Stimulated activated CD4-positive, alpha-beta T cell treated with anti-CD3 and anti-CD28 coated beads, Interleukin-4, amount 100 ng/mL, for 1 hour (primary cell): ENCODE measurements at places on chromosomes 16 and 17.

GRCh38 chr16:15775209-15775608 lies 81.6 kb downstream of the MYH11 start:
- DNase-seq = no peak

DNA sequence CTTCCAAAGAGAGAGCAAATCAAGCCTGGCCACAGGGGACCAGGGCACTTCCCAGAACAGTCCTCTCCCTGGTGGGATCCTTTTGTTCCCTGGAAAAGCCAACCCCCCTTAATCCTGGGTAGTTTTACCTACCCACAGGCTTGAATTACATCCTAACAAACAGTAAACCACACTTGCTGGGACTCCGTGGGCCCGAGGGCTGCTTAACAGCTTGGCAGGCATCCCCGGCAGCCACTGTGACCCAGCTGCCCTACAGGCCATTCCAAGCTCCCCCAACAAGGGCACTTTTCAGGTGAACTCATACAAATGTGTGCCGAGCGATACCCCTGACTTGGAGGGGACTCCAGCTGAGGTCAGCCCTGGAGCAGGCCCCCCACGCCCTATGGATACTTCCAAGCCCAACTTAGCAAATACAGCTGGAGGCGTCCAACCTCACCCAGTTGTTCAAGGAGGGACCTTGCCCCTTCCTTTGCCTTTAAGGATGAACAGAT lies 26.4 kb downstream of the ADCY9 start:
- DNase-seq = no peak

DNA sequence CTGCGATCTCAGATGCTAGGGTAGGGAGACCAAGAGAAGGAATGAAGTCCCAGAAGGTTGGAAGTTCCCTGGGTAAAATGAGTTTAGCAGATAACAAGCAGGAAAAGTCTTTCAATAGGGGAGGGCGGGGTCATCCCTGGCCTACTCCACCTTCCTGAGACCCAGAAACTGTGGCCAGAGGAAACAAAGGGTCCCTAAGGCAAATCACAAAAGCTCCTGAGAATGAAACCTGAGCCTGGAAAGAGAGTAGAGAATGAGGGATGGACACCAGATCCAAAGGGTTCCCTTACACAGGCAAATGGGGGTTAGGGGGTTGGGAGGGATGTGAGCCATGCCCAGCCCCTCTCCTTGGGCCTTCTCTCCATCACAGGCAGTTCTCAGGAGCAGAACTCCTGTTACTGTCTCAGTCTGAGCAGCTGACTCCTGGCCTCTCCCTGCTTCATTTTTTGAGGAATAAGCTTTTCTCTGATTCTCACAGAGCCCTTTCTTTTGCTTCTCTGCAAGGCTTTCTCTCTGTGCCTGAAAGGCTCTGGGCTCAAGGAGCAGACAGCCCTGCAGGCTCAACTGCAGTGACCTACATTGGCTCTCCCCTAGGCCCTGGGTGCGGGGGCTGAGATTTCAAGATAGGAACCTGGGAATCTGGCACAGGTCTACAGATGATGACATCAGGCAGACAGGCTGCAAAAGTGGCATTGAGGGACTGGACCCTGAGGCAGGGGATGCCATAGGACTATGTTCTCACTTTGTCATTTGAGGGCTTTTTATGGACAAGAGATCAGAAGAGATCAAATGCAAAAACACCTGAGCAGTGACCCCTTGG lies 9.8 kb upstream of the NR1D1 start:
- no peak for DNase-seq

- DNase-seq = no peak
Observed at GRCh38 chr16:27085182-27085581, 18.5 kb downstream of the C16orf82 start.

GRCh38 chr17:77177002-77177741 lies 36.4 kb downstream of the SEC14L1 start:
- no peak for DNase-seq

GRCh38 chr17:22090263-22090935 lies 398.1 kb downstream of the KCNJ18 start:
- DNase-seq = no peak

DNA sequence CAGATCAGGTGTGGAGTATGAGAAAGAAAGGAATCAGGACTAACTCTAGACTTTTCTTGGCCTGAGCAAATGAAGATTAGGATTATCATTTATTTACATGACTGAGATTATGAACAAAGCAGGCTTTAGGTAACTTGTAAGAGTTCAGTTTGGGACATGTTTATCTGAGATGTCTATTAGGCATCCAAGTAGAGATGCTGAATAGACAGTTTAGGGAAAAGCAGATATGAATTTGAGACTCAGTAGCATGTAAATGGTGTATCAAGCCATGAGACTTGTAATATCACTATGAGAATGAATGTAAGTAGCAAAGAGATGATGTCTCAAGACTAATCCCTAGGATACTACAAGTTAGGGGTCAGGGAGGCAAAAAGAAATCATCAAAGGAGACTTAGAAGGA lies 8.6 kb upstream of the HS3ST2 start:
- DNase-seq = no peak

DNA sequence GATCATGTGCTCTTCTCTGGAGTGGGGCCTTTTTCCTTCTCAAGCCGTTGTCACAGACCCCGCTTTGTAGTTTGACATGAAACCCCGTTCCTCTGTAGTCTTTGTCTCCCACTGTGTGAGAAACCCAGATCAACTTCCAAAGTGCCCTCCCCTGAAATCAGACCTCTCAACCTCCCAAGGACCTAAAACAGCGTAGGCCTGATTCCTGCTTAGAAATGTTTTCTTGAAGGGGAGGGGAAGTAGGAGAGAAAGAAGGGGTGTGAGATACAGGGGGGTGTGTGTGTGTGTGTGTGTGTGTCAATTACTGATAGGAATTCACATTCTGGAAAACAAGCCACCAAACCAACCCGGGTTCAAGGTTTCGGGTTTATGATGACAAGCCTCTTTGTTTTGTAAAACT lies 1.4 kb downstream of the UBE2O start:
- no peak for DNase-seq

DNA sequence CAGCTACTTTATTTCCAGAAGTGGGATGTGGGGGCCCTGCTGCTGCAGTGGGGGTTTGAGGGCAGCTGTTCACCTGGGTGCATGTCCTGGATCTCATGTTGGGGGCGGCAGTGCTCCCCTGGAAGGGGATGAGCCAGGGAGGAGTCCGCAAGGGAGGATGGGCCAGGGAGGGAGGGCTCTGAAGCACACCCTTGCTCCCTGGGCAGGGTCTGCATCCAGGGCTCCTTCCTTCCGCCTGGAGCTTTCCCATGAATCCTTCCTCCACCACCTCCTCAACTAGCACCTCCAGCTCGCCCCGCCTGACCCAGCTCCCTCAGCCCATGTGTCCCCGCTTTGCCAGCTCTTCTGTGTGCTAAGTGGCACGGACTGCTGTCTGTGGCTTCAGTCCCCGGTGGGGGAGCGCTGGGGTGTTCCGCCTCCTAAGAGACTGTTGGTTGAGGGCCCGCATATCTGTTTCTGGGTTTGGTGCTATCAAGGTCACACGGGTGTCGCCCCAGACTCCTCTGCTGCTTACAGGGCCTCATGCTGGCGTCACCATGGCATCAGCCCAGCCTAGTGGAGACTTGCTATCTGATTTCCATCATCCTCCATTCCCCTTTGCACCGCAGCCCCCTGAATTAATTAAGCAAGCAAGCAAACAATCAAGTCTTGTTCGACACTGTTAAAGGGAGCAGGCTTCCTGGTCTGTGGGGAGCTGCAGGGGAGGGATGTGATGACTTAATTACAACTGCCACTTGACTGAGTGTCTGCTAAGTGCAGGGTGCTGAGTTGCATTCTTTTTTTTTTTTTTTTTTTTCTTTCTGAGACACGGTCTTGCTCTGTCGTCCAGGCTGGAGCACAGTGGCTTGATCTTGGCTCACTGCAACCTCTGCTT lies 71.8 kb downstream of the PRKCA start:
- peak; percentile 23 for DNase-seq

GRCh38 chr17:63434951-63435571 lies 11.0 kb downstream of the CYB561 start:
- no peak for DNase-seq

DNA sequence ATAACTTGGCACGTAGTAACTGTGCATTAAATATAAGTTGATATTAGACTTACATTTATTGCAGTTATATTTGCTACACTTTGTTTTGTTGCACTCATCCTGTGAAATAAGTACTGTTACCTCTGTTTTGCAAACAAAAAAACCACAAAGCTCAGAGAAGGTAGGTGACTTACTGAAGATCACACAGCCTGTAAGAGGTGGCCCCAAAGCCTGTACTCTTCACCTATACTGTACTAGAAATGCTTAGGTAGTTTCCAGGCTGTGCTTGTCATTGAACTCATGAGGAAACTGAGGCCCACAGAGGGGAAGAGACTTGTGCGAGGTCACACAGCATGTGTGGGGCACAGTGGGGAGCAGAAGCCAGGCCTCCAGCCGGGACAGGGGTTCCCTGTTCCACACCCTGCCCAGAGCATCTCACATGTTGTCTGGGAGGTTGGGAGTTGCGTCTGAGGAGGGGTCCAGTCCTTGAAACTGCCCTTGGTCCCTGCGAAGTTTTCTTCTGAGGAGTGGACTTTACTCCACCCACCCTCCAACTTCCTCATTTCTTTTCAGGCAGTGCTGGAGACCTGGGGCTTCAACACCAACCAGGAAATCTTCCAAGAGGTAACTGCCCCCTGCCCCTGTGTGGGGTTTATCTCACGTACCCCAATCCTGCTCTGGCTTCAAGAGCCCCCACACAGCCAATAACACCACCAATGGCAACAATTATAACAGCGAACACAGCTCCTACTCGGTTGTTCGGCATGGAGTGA lies 13.0 kb downstream of the CETP start:
- DNase-seq = no peak

DNA sequence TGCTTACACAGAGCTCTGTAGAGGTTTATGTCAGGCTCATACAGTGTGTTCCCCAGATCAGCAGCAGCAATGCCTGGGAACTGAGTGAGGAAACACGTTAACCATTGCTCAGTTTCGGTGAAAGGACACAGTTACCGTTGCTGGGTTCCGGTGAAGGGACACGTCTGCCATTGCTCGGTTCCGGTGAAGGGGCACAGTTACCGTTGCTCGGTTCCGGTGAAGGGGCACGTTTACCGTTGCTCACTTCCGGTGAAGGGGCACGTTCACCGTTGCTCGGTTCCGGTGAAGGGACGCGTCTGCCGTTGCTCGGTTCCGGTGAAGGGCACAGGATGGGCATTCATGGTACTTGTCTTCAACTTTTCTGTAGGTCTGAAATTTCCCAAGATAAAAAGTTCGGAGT lies 81.7 kb downstream of the MRM3 start:
- no peak for DNase-seq

GRCh38 chr17:19244781-19245180 lies 7.6 kb downstream of the EPN2 start:
- DNase-seq = no peak

DNA sequence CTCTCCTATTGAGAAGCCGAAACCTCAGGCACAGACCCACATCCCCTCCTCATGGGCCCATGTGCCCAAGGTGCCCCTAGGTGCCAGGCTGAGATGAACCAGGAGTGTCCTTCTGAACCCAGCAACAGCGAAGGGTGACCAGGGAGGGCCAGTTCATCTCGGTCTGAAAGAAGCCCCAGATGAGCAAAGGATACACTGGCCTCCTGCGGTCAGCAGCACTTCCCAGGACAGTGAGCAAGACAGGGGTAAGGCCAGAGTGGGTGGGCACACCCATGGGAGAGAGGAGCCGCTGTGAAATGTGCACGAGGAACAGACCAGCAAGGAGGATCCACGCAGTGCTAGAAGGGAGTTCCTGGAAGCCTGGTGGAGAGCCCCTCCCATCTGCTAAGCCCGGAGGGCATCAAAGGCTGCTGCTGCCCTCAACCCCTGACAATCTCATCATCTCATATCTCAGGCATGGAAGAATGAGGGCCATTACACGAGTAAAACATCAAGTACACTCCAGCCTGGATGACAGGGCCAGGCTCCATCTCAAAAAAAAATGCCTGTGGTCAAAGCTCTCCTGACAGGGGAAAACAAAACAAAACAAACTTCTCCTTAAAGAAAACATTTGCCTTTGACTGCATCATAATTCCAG lies 3.3 kb upstream of the HBZ start:
- no peak for DNase-seq
